ENCODE measurements at places on chromosomes 4 and X.

- DNase-seq = no peak
These were observed 2.7 kb upstream of the NALF2 start for GRCh38 chrX:69501429-69501828.

GRCh38 chr4:6720202-6720699 lies 4.3 kb downstream of the BLOC1S4 start:
- DNase-seq = peak; percentile 73

DNA sequence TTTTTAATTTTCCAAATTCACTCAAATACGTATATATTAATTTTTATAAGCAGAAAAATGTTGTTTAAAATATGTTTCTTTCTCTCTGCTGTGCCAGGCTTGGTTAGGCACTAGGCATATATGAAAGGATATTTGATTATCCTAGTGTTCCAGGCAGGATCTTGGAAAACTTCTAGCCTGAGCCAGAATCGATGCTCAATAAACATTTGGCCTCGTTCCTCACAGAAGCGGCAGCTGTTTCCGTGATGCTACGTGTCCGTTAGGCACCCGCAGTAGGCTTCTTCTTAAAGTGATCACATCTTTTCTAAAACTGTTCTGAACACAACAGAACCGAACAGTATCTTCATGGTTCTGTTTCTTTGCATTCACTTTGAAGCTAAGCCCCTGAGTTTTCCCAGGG lies 50.1 kb upstream of the CRMP1 start:
- DNase-seq = no peak

DNA sequence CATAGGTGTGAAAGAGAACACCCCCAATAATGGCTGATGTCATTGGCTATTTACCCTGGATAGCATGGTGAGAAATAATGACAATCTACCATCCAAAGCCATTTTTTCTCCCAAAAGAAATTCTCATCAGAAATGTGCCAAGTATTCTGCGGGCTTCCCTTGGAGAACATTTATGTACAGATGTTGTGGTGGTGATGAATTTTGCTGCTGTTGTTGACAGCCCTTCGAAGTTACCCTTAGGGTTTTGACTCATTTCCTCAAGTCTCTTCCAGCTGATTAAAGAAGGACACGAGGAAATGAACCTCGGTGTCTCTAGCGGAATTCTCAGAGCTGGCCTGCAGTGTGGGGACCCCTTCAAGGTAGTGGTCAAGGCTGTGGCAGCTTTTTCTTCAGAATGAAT lies 3.4 kb downstream of the KIT start:
- DNase-seq = no peak

- no peak for DNase-seq
These were observed 3.3 kb upstream of the GBA3 start for GRCh38 chr4:22689428-22689827.

GRCh38 chr4:47359891-47360290 lies 103.6 kb downstream of the COMMD8 start:
- no peak for DNase-seq

GRCh38 chr4:91989914-91990313 lies 313.9 kb upstream of the GRID2 start:
- DNase-seq = no peak

DNA sequence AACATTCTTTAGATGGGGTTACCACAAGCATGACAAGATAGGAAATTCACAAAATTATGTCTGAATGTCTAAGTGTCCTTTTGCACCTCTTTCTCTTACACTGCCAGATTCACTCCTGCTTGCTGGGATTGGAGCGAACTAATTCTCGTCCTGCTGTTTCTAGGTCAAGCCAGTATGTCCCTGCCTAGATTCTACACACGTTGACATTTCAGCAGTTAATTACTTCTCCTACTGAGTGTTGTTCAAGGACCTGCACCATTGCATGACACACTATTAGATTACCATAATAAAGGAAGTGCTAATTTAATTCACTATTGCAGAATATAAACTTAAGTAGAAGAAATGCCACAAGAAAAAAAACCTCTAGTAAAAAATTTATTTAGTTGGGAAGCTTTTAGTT lies 1911.7 kb downstream of the PCDH7 start:
- no peak for DNase-seq

- DNase-seq = no peak
These were observed 74.9 kb upstream of the CBR4 start for GRCh38 chr4:169084954-169085353.

- no peak for DNase-seq
These were observed 168.9 kb downstream of the ZNF674 start for GRCh38 chrX:46376246-46376885.

- no peak for DNase-seq
These were observed 84.7 kb upstream of the RAPGEF2 start for GRCh38 chr4:159018062-159018629.

DNA sequence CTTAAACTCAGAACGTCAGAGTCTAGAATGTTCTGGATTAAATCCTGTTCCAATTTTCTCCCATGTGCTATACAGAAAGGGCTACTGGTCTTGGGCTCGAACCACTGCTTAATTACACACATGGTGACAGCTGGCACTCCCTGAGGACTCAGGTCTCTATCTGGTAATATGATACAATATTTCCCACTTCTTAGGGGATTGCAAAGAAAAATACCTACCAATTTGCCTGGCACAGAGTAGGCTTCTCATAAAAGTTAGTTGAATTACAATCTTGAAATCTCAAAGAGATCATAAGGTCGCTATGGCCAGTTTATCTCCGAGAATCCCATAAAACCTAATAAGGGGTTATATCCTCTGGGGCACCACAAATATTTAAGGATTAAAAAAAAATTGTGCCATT lies 8.6 kb downstream of the GPM6B start:
- DNase-seq = no peak

DNA sequence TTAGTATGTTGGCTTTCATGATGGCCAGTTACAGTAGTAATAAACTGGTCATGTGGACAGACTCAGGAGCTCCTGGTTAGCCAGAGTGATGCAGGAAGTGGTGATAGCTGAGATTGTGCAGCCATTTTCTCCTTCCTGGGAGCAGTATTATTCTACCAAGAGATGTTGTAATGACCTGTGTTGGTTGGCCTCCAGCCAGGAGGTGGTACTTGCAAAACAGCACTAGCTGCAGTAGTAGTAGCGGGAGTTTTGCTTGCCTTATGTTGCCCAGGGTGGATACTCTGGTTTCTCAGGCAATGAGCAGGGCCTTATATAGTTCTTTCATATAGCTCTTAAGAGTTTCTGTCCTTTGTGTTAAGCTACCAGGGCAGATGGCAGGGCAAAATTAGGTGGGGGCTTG lies 998.8 kb downstream of the GLUD2 start:
- no peak for DNase-seq

DNA sequence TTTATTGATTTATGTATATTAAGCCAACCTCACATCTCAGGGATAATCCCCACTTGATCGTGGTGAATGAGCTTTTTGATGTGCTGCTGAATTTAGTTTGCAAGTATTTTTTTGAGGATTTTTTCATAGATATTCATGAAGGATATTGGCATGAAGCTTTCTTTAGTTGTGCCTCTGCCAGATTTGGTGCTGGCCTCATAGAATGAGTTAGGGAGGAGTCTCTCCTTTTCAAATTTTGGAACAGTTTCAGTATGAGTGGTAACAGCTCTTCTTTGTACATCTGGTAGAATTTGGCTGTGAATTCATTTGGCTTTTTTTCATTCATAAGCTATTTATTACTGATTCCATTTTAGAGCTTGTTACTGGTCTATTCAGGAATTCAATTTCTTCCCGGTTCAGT lies 197.2 kb upstream of the NDST4 start:
- no peak for DNase-seq

DNA sequence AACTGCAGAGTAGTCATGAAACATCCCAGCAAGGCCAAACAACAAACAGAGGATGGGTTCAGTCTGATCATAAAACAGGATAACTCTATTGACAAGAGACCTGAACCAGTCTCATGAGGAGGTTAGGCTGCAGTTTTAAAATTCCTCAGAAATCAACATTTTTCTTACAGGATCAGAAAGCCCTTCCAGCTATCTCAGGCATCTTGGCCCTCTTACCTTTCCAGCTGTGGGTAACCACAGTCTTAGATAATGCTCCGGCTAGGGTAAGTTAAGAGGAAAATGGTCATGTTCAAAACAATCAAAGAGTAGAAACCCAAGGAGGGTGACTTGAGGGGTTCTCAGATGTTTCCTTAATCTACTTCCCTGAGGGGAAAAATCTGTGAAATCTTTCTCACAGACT lies 5.1 kb downstream of the CTSO start:
- no peak for DNase-seq

GRCh38 chr4:24054910-24055309 lies 165.1 kb upstream of the PPARGC1A start:
- no peak for DNase-seq

DNA sequence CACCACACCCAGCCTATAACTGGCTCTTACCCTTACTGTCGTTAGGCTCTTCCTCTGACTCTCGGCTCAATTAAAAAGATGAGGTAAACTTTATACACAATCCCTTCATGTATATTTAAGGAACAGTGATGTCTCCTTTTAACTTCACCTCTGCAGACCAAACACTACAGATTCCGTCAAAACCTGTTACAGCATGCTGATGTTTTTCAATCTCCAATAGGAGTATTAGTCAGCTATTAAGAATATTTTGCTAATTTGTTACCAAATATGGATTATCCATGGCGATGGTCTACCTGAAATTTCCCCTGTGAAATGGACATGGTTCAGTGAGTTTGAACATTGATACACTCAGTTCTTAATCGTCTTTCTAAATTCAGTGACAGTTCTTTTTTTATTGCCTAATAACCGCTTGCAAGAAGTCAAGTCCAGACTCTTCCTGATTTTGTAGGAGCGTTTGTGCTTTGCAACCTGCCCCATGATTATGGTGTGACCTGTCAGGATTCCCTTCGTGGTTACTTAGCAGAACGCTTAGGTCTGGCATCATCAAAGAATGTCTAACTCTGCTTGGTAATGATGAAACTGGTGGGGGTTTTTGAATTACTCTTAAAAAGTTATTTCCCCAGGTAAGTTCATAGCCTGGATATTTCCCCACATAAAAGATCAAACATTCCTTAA lies 72.2 kb upstream of the STOX2 start:
- DNase-seq = no peak

- no peak for DNase-seq
These were observed 650.8 kb downstream of the PCDH7 start for GRCh38 chr4:31370866-31371465.

GRCh38 chr4:40722576-40723161 lies 27.1 kb upstream of the NSUN7 start:
- no peak for DNase-seq

DNA sequence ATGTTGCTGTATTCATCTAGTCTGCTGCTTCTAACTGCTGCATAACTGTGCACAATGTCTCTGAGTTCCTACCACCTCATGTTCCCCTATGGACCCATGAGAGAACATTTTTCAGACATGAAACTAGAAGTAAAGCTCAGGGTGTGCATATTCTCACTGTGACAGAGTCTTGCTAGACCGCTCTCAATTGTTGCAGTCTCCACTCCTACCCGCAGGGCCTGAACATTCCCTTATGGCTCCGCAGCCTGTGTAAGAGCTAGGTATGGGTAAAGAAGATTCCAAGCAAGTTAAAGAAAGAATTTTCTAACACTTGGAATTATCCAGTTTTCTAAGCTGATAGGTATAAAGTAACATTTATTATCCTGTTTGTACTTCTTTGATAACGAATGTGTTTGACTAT lies 5.4 kb downstream of the OCIAD2 start:
- DNase-seq = no peak

DNA sequence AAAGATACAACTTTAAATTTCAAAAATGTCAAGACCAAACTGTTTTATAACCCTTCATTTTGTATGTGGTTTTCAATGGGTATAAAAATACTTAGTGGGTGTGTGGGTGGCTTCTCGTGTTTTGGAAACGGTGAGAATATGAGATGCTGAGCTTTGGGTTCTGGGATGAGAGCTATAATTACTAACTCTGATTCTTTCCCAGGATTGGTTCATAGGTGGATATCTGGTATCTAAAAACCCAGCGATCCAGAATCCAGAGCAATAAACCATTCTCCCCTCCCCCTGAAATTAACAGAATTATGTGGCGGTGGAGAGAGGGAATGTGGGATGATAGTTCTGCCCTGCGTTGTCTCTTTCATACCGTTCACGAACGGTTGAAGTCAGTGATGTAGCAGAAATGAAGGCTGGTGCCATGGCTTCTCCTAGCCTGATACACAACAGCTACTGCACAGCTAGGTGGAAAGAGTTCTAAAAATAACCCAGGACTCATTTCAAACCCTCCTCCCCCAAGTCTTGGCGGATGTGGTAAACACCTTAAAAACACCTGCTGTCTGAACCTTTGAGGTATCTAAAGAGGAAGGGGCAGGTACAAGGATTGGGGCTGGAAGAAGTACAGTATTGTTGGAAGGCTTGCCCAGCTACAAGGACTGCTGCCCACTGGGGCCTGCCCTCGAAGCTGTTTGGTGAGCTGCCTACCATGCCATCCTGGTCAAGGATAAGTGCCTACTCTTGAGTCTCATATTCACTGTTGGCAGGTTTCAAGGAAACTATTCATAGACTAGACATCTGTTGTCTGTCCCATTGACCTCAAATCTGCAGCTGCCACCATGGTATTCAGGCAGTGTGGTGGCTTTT lies 44.5 kb downstream of the SEPTIN11 start:
- peak; percentile 7 for DNase-seq

DNA sequence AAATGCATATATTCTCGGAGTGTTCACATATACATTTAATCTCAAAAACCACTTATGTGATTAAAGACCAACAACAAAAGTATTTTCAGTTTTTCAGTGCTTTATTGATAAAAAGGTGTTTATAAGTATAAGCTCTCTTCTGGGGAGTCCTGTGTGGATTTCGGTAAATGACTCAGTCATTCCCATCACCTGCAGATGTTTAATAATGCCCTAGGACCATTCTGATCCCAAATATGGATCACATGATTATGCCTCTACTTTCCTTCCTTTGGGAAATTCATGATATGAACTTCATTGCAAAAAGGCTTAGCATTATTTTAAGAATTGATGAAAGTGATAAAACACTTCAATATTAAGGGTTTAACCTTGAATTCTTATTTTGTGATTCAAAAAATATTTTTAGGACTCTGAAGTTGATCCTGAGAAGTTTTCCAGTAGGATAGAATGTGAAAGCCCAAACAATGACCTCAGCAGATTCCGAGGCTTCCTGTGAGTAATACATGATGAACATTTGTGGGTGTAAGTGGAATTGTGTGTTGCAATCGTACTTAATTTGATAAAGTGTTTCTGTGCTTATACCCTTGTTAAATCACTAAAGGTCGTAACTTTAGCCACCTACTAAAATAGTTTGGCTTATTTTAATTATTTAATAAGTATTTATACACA lies 40.2 kb downstream of the ATP10D start:
- no peak for DNase-seq

- no peak for DNase-seq
These were observed 37.1 kb downstream of the SNX25 start for GRCh38 chr4:185246453-185246852.

- no peak for DNase-seq
These were observed 784 bp upstream of the ANXA5 start for GRCh38 chr4:121697564-121697963.

GRCh38 chr4:34767407-34767806 lies 1476.9 kb downstream of the ARAP2 start:
- no peak for DNase-seq

GRCh38 chrX:130909469-130910136 lies 6.6 kb upstream of the ENOX2 start:
- DNase-seq = no peak

- DNase-seq = no peak
These were observed 40.9 kb downstream of the JADE3 start for GRCh38 chrX:46953137-46953527.

- no peak for DNase-seq
These were observed 12.3 kb upstream of the IL21 start for GRCh38 chr4:122633211-122633610.

- DNase-seq = no peak
These were observed 110.3 kb upstream of the PDHA2 start for GRCh38 chr4:95729596-95729995.
